ENCODE measurements at places on chromosomes 2 and 18.

DNA sequence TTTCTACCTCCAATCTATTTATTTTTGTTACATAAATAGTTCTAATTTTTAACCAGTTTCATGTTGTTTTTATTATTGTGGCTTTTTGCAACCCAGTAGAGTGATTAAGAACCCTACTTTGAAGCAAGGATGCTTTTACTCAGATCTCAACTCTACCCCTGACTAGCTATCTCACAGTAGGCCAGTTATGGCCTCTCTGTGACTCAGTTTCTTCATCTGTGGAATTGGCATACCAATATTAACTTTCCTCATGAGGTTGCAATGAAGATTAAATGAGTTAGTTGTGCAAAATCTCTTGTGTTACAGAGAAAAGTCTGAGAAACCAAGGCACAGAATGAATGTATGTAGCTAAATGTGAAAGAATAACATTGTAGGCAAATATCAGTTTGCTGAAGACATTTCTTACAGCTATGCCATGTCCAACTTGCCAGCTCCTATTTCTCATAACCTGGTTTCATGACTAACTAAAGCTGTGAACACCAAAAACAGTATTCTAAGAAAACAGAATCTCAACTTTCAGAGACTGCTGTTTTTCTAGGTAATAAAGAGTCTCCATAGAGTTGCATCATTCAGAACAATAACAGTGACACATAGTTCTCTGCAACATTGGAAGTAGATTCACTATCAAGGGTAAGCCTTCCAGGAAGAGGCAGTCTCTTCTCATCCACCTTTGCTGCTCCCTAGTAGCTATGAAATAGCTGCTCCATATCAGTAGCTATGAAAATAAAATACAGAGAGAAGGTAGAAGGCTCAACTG, 33.2 kb upstream of the CYTIP start:
- peak; percentile 80 for DNase-seq

DNA sequence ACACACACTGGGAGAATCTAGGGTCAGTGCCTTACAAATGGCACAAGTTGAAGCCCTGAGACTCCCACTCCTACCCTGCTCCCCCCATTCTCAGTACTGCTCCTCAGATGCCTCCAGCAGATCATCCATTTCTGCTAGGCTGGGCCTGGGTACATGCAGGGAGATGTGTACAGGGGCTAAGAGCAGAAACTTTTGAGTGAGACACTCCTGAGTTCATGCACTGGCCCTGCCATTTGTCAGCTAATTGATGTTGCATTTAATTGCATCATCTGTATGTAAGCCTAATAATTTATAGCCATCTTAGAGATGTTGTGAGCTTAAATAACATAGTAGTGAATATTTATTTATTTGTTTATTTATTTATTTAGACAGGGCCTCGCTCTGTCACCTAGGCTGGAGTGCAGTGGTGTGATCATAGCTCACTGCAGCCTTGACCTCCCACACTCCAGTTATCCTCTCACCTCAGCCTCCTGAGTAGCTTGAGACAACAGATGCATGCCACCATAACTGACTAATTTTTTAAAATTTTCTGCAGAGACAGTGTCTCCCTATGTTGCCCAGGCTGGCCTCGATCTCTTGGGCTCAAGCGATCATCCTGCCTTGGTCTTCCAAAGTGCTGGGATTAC, 4.8 kb upstream of the CASP8 start:
- no peak for DNase-seq

DNA sequence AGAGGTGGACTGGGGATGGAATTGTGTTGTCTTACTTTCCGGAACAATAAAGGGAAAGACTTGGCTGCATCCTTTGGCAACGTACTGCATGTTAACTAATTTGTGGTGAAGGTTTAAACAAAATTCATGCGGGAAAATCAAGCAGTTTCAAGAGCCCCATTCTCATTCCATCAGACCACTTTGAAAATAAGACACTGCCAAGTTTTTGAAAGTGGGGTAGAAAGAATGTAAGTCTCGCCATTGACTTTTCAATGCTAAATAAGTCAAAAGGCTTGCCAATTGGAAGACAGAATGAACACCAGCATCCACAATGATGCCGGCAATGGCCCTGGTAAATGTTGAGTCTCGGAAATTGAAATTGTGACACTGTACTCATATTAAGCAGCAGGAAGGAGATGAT, 322.0 kb downstream of the RND3 start:
- DNase-seq = no peak

- peak; percentile 63 for DNase-seq
These were observed 636 bp downstream of the ARL4C start for GRCh38 chr2:234496055-234496834.

GRCh38 chr2:149488706-149489440, 98.7 kb downstream of the MMADHC start:
- DNase-seq = no peak

DNA sequence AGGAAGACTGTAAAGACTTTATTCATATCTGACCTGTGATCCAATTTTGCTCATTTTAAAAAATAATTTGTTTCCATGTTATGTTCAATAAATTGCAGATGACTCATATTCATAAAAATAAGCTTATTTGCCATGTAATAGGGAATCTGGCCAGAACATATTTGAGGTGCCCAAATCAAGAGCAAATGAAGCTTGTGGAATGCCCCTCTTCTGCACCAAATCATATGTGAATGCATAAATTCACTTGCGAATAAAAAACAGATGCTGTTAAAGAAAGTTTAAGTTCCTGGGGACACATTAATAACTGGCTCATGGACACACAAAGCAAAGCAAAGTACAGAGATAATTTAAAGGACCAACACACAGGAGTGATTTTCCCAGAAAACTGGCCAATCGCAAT, 279.0 kb upstream of the CDH2 start:
- DNase-seq = no peak

GRCh38 chr2:3457524-3458395, 61.6 kb downstream of the ADI1 start:
- DNase-seq = no peak

GRCh38 chr18:24878289-24878688, 417.9 kb downstream of the HRH4 start:
- no peak for DNase-seq

- DNase-seq = no peak
These were observed 550 bp upstream of the MALL start for GRCh38 chr2:110116033-110116710.

- DNase-seq = no peak
These were observed 21.7 kb downstream of the INHBB start for GRCh38 chr2:120367649-120368048.

- no peak for DNase-seq
These were observed 42.9 kb upstream of the EML6 start for GRCh38 chr2:54680397-54681041.

DNA sequence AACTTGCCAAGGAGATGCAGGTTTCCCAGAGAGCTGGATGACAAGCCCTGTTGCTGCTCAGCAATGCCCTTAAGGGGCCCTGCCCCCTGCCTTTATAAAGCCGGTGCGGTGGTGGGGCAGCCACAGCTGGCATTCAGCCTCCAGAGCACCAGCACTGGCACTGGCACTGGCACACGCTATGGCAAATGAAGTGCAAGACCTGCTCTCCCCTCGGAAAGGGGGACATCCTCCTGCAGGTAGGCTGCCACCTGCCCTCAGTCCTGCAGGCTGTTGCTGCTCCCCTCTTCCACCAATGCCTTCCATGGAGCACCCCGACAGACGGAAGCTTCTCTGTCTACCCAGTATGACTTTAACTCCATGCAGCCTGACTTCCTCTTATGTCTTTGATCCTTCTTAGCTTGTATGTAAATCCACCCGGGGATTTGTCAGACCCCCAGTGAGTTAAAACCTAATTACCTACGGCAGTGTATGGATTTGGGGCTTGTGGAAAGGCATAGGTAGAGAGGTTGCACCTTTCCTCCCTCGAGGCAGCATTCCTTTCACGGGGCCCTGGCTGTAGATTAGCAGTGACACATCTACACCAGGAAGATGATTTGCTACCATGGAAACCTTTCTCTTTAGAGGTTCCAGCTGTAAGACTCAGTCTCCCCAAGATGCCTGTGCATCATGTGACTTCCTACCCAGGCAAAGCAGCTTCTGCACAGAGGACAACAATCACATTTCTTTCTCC, at the start of gene DAPL1:
Gene DAPL1, plus strand, starts transcription at position 123 of the 730 bp plus-strand sequence. Its CDS starts 56 bp downstream, at position 179.
- DNase-seq = no peak

DNA sequence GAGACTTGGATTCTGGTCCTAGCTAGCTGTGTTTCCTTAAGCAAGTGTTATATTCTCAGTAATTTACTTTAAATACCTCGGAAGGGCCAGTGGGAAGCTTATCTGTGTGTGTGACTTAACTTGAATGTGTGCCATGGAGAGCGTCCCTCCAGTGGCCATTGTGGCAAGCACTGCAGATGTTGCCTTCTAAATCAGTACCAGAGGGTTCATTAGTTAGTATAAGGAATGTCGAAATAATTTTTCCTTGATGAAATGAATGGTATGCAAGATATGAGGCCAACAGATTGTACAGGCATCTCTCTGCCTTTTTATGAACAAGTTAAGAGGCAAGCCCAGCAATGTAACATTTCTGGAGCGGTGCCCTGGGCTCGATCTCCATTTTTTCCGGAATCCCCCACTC, 52.0 kb downstream of the FBXO36 start:
- no peak for DNase-seq

GRCh38 chr2:61536180-61536571, 2.0 kb downstream of the XPO1 start:
- peak; percentile 16 for DNase-seq

DNA sequence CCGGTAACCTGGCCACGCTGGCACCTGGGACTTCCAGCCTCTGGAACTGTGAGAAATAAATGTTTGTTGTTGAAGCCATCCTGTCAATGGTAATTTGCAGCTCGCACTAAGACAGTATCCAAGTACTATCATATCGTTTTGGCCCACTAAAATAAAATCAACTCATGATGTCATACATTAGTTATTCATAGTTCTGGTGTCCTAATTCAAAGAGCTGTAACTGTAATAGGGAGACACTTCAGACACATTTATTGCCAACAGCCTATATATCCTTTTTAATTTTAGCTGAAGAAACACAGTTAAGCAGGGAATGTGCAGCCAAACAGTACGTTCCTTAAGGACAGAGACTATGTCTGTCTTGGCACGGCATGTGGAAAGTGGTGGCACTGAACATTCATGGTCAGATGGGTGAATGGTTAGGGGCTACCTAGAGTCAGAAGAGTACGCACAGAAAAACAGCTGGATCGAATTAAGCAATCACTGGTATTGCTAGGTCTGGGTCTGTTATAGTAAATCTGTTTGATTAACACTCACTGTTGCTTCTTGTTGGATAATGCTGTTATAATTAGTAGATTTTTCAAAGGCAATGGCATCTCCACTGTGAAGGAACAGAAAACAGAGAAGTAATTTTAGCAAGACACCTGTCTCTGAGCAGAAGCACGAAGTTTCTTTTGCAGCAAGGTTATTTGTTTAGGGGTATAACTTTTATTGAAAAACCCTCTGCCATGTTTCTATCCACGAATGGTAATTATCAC, 41.3 kb upstream of the CREG2 start:
- DNase-seq = no peak

DNA sequence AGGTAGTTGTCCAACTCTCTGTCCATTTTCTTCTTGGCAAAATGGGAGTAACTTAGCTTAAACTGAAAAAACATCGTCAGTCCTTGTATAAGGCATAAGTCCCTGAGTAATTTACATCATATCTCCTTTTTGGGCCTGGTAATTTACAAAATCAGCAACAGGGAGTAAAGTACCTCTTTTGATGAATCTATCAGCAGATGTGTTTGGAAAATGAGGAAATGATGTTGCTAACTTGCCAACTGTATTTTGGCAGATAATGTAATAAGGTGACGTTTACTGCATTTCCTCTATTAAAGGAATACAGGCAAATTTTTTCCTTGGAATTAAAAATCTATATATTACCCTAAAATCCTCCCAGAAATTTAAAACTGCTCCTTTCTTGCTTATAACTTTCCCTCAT, 29.2 kb downstream of the ANKRD44 start:
- no peak for DNase-seq

DNA sequence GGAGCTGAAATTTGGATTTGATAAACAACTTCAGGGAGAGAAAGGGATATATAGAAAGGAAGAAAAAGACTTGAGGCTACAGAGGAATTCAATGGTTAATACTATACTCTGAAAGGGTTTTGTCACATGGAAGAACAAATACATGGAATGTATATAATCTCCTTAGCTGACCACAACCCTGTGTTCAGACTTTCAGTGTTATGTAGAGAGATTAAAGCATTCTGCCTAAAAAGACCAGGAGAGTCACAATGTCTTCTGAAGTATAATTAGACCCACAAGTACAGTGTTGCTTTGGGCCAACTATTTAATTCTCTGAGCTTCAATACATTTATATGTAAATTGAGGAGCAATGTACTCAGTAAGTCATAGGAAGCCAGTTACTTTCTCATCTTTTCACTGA, 123.8 kb upstream of the FSHR start:
- DNase-seq = no peak

- no peak for DNase-seq
These were observed 104.6 kb downstream of the ADD2 start for GRCh38 chr2:70663411-70663810.

DNA sequence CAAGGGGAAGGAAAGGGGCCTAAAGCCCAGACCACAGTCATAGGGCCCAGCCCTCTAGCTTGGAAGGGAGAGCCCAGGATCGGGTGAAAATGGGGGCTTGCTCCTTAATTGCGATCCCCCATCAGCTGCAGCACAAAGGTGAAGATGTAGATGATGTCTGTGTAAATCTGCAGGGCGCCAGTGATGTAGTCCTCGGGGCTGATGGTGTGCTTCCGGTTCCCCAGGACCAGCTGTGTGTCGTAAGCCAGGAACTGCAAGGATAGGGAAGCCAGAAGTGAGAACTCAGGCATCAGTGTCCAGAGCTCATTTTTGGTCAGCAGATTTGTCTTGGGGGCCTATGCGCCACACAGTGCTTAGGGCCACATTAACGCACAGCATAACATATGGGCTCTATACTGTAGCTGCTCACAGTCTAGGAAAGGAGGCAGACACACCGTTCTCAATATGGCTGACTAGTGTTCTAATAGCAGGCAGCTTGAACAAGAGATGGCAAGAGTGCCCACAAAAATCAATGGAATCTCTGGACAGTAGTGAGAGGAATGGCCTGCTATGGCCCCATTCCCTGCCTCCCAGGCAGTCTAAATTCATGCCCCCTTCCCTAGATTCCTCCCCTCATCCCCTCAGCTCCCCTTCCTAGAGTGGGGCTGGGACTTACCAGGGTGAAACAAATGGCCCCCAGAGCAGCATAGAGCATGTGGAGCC, 5.2 kb downstream of the PNKD start:
- DNase-seq = no peak

Data from CD4-positive, alpha-beta T cell treated with Interleukin-15 for 4 hours (primary cell).